CD4-positive, alpha-beta T cell treated with Interferon alpha-2 for 1 hour (primary cell): ENCODE measurements at places on chromosomes 4 and X.

DNA sequence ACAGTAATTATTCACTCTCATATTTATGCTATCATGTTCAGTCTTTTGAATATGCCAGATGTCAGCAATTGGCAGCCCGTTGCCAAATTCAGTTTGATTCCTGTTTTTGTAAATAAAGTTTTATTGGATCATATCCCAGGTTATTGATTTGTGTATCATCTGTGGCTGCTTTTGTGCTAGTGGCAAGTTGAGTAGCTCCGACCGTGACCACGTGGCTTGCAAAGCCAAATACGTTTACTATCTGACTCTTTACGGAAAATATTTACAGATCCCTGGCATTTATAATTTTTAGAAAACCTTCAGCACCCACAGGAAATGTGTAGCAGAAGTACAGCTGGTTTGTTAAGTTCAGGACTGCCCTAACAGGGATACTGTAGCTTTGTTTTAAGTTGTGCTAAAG is 67.4 kb downstream of the VCX2 start:
- DNase-seq: no peak

GRCh38 chr4:186067757-186068385 is 1.1 kb upstream of the TLR3 start:
- DNase-seq: peak; percentile 36

GRCh38 chrX:155086202-155086840 is 15.0 kb downstream of the BRCC3 start:
- peak; percentile 20 for DNase-seq

- DNase-seq: no peak
These were observed at the start of gene GPR173 for GRCh38 chrX:53048169-53049126. GPR173 (plus strand) TSS chrX:53048789; CDS start chrX:53076622, 27,833 bp downstream.

GRCh38 chrX:12309744-12310076 is 171.4 kb downstream of the FRMPD4 start:
- DNase-seq: no peak

GRCh38 chrX:55524487-55524886 is 34.8 kb upstream of the USP51 start:
- no peak for DNase-seq

- DNase-seq: no peak
These were observed 635.9 kb upstream of the FRG1 start for GRCh38 chr4:189304809-189305208.
